ENCODE measurements at places on chromosomes 13 and 19. TPM values are rescaled to one million over a fixed set of nuclear protein-coding genes. Genes with fewer than 3 reads are reported as not detected.

Gene KCNN4
- 0.83 TPM for total RNA-seq

DNA sequence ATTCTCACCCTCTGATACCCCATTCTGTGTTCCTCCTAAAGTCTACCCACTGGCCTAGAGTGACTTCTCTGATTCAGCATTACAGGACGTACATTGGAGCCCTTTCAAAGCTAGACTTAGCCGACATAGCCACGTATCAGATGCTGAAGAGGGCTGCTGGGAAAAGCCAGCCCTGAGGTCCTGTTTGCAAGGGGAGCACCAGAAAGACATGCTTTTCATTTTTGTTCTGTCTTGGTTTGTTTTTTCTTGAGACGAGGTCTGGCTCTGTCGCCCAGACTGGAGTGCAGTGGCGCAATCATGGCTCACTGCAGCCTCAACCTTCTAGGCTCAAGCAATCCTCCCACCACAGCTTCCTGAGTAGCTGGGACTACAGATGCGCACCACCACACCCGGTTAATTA, 6.3 kb upstream of the ZSWIM4 start:
- H3K27ac ChIP-seq = no peak overlapping the region
- no peaks in the 10 kb centered on the region for H3K36me3 ChIP-seq

- H3K4me3 ChIP-seq = no peak overlapping the region
- H3K4me1 ChIP-seq = no peaks in the 10 kb centered on the region
- H3K27me3 ChIP-seq = no peaks in the 10 kb centered on the region
- no peak overlapping the region for H3K27ac ChIP-seq
- no peaks in the 10 kb centered on the region for H3K36me3 ChIP-seq
Observed at GRCh38 chr13:87536499-87536898, 134.7 kb upstream of the SLITRK5 start.

Gene ABHD13
- total RNA-seq = 9.1 TPM

- DNase-seq = no peak
- no peak overlapping the region for H3K27ac ChIP-seq
- no peak overlapping the region for H3K4me3 ChIP-seq
- H3K36me3 ChIP-seq = no peaks in the 10 kb centered on the region
- no peaks in the 10 kb centered on the region for H3K27me3 ChIP-seq
Observed at GRCh38 chr13:101185606-101186005, 230.7 kb downstream of the NALCN start.

Gene SYDE1
- 61.9 TPM for total RNA-seq

- peak overlapping the region; percentile 43 for H3K4me3 ChIP-seq
- H3K27ac ChIP-seq = no peak overlapping the region
- peak; percentile 57 for DNase-seq
- no peaks in the 10 kb centered on the region for H3K36me3 ChIP-seq
- H3K27me3 ChIP-seq = no peaks in the 10 kb centered on the region
- H3K4me1 ChIP-seq = peaks cover 23% of the 10 kb centered on the region
Observed at GRCh38 chr19:570937-571565, 1.3 kb upstream of the BSG start.

GRCh38 chr13:95564733-95565291, 12.3 kb downstream of the CLDN10 start:
- no peaks in the 10 kb centered on the region for H3K4me1 ChIP-seq
- H3K36me3 ChIP-seq = no peaks in the 10 kb centered on the region
- H3K27me3 ChIP-seq = no peaks in the 10 kb centered on the region
- no peak overlapping the region for H3K27ac ChIP-seq

Gene VASP
- 15.7 TPM for total RNA-seq

- no peak overlapping the region for H3K27ac ChIP-seq
- H3K27me3 ChIP-seq = no peaks in the 10 kb centered on the region
- H3K36me3 ChIP-seq = no peaks in the 10 kb centered on the region
- H3K4me3 ChIP-seq = no peak overlapping the region
- H3K4me1 ChIP-seq = peaks cover 8% of the 10 kb centered on the region
Observed at GRCh38 chr13:76828316-76828741, 57.9 kb downstream of the KCTD12 start.

Gene SLC5A5
- total RNA-seq = not detected

- H3K4me3 ChIP-seq = peak overlapping the region; percentile 67
- DNase-seq = no peak
- H3K27ac ChIP-seq = peak overlapping the region; percentile 49
- no peaks in the 10 kb centered on the region for H3K36me3 ChIP-seq
- H3K4me1 ChIP-seq = peaks cover 7% of the 10 kb centered on the region
Observed at GRCh38 chr19:33177417-33177979, 16.6 kb upstream of the LRP3 start.

DNA sequence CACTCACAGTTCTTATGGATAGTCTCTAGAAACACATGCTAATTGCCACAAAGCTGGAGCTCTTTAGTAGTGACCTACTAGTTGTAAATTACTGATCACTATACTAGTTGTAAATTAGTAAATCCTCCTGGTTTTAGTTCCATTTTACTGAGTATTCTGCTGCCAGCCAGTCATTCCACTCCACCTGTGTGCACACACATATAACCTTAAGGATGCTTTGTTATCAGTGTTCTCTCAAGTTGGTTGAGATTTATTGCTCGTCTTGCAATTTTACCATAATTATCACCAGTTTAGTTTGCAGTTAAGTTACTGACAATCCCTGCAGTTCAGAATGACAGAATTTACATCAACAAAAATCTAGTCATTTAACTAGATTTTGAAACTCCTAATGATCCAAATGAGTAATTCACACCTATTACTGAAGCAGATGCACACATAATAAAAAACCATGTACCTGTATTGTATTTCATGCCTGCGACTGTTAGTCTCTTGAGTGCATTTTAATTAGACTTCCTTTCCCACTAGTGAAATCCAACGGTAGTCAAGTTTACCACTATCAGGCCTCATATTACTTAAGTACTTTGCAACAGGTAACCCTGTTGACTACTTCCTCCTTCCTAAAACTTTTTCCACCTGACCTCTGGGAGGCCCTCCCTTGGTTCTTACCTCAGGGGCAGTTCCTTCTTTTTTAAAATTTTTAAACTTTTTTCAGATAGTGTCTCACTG, 7.6 kb downstream of the TPT1 start:
- H3K27ac ChIP-seq = no peak overlapping the region
- H3K4me3 ChIP-seq = no peak overlapping the region
- DNase-seq = no peak
- H3K27me3 ChIP-seq = no peaks in the 10 kb centered on the region

- H3K4me3 ChIP-seq = no peak overlapping the region
- no peaks in the 10 kb centered on the region for H3K36me3 ChIP-seq
- peaks cover 8% of the 10 kb centered on the region for H3K4me1 ChIP-seq
- H3K27me3 ChIP-seq = no peaks in the 10 kb centered on the region
Observed at GRCh38 chr13:76725211-76725610, 161.0 kb downstream of the KCTD12 start.

DNA sequence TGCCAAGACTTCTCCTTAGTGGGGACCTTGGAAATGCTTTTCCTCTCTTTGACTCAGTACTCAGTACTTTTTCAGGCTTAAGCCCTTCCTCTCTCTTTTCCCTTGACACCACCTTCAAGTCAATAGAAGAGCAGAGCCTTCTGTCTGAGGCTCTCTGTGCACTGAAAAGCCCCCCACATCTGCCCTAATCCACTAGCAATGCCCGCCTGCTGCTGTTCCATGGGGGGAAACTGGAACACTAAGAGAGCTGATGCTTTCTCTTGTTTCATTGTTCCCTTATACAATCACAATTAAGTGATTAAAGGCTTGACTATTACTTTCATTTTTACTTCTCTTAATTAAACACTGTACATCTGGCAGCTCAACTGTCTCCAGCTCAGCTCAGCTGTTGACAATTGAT, 254.5 kb downstream of the SLITRK6 start:
- H3K27ac ChIP-seq = no peak overlapping the region
- no peaks in the 10 kb centered on the region for H3K36me3 ChIP-seq
- no peaks in the 10 kb centered on the region for H3K27me3 ChIP-seq
- H3K4me3 ChIP-seq = no peak overlapping the region
- no peaks in the 10 kb centered on the region for H3K4me1 ChIP-seq

DNA sequence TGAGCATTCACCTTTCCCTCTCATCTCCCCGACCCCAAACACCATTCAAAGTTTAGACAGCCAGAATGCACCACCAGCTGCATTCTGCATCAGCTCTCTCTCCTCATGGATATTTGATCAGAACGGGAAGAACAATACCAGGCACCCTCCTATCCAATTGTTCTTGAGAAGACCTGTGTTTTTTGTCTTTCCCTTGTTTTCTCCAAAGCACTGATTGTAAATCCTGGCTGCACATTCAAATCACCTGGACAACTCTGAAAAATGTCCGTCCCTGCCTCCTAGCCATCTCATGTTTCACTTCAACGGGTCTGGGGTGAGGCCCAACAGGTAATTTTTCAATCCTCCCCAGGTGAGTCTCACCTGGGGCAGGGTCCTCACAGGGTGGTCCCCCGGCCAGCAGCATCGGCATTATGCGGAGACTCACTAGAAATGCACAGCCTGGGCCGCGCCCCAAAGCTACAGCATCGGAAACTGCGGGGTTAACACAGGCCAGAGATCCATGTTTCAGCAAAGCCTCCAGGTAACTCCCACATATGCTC, 5.5 kb downstream of the IRS2 start:
- H3K36me3 ChIP-seq = no peaks in the 10 kb centered on the region
- H3K4me1 ChIP-seq = peaks cover 23% of the 10 kb centered on the region
- DNase-seq = no peak
- peak overlapping the region; percentile 31 for H3K27ac ChIP-seq
- H3K4me3 ChIP-seq = peak overlapping the region; percentile 45
- no peaks in the 10 kb centered on the region for H3K27me3 ChIP-seq

DNA sequence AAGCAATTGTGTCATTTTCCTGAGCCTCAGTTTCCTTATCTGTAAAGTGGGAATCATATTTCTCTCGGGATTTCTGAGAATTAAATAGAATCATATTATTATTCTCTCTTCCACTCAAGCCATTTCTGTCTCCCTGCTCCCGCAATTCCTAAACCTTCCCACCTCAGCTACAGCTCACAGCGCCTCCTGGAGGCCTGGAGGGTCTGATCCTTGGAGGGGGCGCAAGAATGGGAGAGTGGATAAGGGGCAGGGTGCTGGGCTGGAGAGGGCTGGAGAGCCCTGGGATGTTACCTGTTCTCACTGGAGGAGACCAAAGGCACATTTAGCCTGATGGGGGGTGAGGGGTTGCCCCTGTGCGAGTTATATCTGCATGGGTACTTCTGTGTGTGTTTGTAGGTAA, 31.1 kb upstream of the CYP2S1 start:
- no peaks in the 10 kb centered on the region for H3K27me3 ChIP-seq
- no peak for DNase-seq
- no peaks in the 10 kb centered on the region for H3K4me1 ChIP-seq
- no peak overlapping the region for H3K27ac ChIP-seq
- H3K36me3 ChIP-seq = no peaks in the 10 kb centered on the region
- H3K4me3 ChIP-seq = no peak overlapping the region

- H3K4me3 ChIP-seq = no peak overlapping the region
- no peaks in the 10 kb centered on the region for H3K4me1 ChIP-seq
- H3K36me3 ChIP-seq = no peaks in the 10 kb centered on the region
- DNase-seq = no peak
- H3K27me3 ChIP-seq = no peaks in the 10 kb centered on the region
- no peak overlapping the region for H3K27ac ChIP-seq
Observed at GRCh38 chr13:88281841-88282240, 610.7 kb downstream of the SLITRK5 start.

GRCh38 chr19:27660428-27660827, 1552.5 kb downstream of the UQCRFS1 start:
- no peak overlapping the region for H3K27ac ChIP-seq
- H3K4me1 ChIP-seq = no peaks in the 10 kb centered on the region
- no peaks in the 10 kb centered on the region for H3K27me3 ChIP-seq
- H3K4me3 ChIP-seq = no peak overlapping the region
- DNase-seq = no peak

Gene ZNF414
- 30.3 TPM for total RNA-seq

DNA sequence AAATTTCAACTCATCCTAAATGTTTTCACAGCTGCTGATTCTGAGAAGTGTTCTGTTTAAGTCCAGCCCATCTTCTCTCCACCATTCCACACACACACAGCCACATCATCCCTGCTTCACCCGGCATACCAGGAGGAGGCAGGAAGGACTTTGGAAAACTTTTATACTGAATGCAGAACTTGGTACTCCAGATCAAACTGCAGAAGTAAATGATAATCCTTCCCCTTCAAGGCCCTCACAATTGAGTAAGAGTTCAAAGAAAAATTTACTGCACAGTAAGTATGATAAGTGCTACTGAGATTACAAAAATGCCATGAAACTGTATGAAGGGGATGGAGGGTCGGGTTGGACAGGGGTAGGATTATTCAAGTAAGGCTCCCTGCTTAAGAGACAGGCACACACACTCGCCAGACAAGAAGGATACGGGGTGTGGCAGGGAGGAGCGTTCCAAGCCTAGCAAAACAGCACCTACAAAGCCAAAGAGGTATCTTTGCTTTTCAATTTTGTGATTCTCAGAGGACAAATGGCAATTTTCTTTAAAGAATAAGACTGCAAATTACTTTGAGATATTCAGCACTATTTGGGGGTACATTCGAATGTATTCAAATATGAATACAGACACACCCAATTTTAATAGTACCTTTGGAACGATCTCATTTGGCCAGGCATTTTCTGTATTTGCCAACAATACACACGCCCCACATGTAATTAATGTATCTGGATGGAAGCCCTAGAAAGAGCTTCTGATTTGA, 2.5 kb downstream of the USP12 start:
- no peak for DNase-seq
- H3K36me3 ChIP-seq = no peaks in the 10 kb centered on the region
- H3K27me3 ChIP-seq = no peaks in the 10 kb centered on the region
- no peak overlapping the region for H3K27ac ChIP-seq
- H3K4me3 ChIP-seq = no peak overlapping the region
- H3K4me1 ChIP-seq = peaks cover 9% of the 10 kb centered on the region

- no peak overlapping the region for H3K27ac ChIP-seq
- DNase-seq = no peak
- H3K27me3 ChIP-seq = no peaks in the 10 kb centered on the region
- no peaks in the 10 kb centered on the region for H3K4me1 ChIP-seq
Observed at GRCh38 chr13:98411617-98412265, 165.2 kb downstream of the STK24 start.

DNA sequence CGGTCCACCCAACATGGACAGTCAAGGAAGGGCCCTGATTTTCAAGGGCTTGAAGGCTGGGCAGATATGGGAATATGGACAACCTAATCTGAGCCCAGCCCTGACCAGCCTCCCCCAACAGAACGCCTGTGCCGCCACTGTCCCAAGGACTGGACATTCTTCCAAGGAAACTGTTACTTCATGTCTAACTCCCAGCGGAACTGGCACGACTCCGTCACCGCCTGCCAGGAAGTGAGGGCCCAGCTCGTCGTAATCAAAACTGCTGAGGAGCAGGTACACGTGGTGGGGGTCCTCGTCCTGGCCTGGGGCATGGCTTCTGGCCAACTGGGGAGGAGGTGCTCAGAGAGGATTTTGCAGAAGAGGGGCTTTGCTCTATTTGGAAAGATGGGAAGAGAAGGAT, 3.5 kb downstream of the CLEC4M start:
- no peaks in the 10 kb centered on the region for H3K36me3 ChIP-seq
- H3K27me3 ChIP-seq = no peaks in the 10 kb centered on the region
- DNase-seq = no peak
- H3K4me1 ChIP-seq = peaks cover 9% of the 10 kb centered on the region
- no peak overlapping the region for H3K27ac ChIP-seq

Gene MYCBP2
- total RNA-seq = 109 TPM

Data from ovary (tissue), 10 donors.